ENCODE measurements at places on chromosomes 7 and 10.

DNA sequence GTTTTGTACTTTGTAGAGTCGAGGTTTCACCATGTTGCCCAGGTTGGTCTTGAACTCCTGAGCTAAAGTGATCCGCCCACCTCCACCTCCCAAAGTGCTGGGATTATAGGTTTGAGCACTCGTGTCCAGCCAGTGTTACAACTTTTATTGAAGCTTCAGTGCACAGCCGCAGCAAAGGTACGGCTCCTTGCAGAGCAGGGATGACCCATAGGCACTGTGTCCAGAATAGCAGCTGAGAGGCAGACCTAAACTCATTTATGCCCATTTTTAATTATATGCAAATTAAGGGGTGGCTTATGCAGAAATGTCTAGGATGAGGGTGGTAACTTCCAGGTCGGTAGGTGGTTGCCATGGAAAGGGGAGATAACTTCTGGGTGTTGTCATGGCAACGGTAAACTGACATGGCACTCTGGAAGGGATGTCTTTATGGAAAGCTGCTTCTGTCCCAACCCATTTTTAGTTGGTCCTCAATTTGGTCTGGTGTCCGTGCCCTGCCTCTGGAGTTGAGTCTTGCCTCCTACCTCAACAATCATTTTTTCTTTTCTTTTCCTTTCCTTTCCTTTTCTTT is 22.7 kb downstream of the NYAP1 start:
- no peak for DNase-seq

DNA sequence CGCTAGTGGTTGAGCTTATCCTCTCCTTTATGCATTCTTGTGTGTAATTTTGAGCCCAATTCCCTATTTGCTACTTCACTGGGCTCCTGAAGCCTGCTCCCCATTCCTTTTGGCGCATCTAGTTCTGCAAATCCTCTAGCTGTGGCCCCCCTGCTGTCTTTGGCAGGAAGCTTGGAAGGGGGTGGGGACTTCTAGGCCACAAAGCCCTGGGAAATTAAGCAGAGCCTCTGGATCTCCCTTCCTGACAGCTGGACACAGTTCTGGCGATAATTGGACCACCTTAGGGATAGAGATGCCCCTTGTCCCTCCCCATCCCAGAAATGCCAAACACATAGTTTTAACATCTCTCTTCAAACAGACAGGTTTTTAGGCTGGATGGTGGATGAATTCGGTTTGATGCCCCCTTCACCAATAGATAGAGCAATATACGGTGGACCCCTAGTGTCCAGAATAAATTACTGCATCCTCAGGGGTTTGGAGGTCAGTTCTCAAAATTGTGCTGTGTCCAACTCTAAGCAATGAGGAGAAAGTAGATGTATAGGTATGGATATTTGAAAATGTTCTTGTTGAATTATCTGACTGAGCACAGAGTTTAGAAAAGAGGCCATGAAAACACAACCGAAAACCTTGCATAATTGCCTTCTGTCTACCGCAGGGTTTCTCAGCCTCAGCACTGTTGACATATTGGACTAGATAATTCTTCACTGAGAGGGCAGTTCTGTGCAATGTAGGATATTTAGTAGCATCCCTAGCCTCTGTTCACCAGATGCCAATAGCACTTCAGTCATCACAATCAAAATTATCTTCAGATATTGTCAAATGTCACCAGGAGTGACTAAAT is 75.5 kb downstream of the PAPSS2 start:
- DNase-seq = no peak

GRCh38 chr7:55502124-55502857 is 70.0 kb downstream of the VOPP1 start:
- no peak for DNase-seq

- peak; percentile 69 for DNase-seq
Measured at GRCh38 chr7:100021297-100021696, 5.9 kb downstream of the ZKSCAN1 start.

GRCh38 chr10:117260084-117260483 is 19.2 kb downstream of the SLC18A2 start:
- DNase-seq = peak; percentile 74

GRCh38 chr7:24704311-24704710 is 53.0 kb downstream of the GSDME start:
- no peak for DNase-seq

DNA sequence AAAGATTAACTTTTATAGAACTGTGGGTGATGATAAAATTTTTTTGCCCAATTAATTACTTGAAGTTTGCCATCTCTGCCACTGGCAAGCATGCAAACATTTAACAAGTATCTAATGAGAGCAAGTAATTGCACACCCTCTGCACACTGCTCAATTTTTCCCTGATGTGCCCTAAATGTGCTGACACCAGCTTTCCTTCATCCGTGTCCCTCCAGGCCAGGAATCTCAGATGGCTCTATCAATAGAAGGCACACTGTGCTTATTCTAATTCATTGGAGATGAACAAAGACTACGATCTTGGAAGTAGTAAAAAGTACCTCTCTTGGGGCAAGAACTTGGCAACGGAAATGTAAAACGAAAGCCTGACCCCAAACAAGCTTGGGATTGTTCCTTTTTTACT is 212.1 kb downstream of the GPR37 start:
- no peak for DNase-seq

GRCh38 chr10:51653025-51653424 is 46.4 kb downstream of the CSTF2T start:
- DNase-seq = no peak

- DNase-seq = peak; percentile 57
Measured at GRCh38 chr10:18421726-18422293, 229.6 kb downstream of the NSUN6 start.

- peak; percentile 85 for DNase-seq
Measured at GRCh38 chr10:78236416-78237015, 202.9 kb downstream of the RPS24 start.

DNA sequence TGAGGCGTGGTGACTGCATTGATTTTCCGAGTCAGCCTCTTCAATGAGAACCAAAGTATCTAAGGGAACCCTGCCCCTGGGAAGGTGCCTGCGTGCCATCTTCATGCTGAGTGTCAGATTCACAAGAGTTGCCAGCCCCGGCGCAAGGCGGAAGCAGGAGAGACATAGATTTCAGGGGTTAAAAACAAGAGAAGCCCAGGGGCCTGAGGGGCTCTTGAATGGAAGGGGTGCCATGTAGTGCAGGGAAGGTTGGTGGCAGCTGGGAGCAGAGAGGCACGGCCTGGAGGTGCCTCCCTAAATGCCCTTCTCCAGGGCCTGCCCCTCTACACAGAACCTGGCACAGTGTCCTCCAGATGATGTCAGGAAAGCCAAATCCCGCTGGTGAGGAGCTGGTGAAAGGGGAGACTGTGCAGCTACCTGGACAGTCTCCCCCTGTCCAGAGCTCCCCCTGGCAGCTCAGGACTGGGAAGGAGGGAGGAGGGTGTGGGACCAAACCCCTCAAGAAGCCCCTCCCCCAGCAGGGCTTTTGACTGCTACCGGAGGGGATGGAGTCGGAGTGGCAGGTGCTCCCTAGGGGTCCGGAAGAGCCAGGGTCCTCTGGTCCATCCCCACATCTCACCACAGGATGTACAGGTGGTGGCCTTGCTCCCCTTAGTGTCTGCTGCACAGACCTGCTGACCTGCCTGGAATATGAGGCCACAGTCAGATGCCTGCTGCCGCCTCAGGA is 137.9 kb downstream of the TCERG1L start:
- no peak for DNase-seq

DNA sequence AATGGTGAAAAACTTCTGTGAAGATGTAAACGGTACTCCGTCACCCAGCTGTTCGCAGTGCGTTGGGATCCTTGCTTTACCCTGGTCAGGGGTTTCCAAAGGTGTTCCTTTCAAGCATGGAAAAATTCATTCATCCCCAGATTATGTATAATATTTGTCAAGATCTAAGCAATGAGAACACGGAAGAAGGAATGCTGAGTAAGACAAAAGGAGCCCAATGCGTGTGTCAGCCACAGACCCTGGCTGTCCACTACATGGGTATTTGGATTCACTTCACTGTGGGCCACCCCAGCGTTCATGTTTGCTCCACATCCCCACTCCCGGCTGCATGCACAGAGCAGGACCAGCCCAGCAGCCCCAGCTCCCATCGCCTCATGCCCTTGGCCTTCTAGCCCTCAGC is 241.3 kb upstream of the CELF2 start:
- DNase-seq = no peak

- peak; percentile 29 for DNase-seq
Measured at GRCh38 chr10:12041766-12042408, 722 bp downstream of the UPF2 start.

DNA sequence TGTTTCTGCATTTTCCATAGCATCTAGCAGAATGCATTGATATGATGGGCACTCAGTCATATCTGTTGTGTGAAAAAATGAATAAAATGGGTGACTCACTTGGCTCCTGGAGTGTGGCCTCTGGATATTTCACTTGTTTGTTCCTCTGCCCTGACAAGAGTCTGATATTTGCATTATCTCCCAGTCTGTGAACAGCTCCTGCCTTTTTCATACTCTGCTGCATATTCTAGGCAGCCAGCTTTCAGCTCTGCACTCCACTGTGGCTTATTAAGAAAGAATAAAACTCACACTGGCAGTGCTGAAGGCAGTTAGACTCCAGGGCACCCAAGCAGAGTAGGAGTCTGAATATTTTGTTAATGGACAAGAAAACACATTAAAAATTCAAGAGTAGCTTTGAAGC is 623.9 kb downstream of the SORCS1 start:
- DNase-seq = no peak

GRCh38 chr10:103983367-103983911 is 16.5 kb downstream of the SLK start:
- no peak for DNase-seq

DNA sequence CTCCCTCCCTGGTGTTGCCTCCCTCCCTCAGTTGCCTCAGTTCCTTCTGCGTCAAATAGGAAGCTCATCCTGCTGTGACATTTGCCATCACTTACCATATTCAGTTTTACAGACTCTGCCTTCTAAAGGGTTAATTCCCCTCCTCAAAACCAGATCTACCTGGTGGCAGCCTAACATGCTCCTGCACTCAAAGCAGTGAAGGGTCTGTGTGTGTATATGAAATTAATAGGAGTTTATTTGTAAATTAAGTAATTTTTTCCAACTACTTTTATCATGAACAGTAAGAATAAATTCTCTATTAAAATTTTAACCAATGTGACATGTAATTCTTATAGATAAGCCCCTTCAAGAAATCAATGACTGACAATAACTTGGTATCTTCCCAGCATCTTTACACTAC is 158.6 kb upstream of the INSYN2A start:
- no peak for DNase-seq

GRCh38 chr7:43143918-43144589 is 31.6 kb downstream of the HECW1 start:
- DNase-seq = no peak
